ENCODE measurements at places on chromosomes 6 and 20.

- no peak for DNase-seq
Measured at GRCh38 chr6:44000164-44000842, 126.9 kb downstream of the MRPL14 start.

DNA sequence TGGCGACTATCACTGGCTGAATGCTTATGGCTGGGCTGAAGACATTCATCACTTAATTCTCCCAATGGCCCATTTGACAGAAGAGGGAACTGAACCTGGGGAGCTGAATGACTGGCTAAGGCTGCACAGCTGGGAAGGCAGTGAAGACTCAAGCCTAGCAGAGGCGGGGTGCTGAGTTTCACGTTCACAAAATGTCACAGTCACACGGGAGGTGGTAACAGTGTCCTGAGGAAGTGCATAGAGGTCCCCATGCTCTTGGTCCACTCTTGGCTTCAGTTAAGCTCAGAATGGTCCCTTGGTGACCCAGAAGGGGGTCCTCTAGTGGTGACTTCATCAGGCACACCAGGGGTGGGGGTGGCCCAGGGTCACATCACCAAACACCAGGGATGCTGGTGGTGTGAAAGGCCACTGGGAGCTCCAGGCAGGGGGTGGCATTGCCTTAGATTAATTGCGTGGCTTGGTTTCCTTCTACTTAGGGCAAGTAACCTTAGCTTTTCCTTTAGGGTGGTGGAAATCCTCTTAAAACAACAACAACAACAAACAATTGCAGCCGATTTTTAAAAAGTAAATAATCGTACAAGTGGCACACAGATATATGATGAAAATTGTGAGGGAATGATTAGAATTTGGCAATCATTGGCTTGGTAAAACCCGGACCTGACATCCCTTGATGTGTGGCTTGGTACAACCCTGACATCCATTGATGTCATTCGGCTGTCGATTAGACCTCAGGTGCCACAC, 45.0 kb downstream of the SULF2 start:
- DNase-seq: no peak

DNA sequence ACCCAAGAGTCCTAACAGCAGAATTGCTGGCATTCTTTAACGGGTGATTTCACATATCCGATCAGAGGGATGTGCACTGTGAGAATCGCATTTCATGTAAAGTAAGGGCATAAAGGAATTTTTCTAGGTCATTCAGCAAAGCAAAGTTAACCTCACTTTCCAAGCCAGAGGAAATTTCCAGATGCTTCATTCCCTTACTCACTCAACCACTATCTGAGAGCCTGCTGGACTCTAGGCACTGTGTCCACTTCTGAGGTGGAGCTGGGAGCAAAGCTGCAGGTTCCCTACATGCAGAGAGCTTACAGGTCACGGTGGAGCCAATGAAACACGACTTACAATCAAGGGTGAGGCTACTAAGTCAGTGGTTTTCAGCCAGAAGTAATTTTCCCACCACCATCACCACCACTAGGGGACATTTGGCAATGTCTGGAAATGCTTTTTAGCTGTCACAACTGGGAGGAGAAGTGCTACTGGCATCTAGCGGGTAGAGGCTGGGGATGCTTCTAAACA, 34.5 kb upstream of the TSHZ2 start:
- no peak for DNase-seq

DNA sequence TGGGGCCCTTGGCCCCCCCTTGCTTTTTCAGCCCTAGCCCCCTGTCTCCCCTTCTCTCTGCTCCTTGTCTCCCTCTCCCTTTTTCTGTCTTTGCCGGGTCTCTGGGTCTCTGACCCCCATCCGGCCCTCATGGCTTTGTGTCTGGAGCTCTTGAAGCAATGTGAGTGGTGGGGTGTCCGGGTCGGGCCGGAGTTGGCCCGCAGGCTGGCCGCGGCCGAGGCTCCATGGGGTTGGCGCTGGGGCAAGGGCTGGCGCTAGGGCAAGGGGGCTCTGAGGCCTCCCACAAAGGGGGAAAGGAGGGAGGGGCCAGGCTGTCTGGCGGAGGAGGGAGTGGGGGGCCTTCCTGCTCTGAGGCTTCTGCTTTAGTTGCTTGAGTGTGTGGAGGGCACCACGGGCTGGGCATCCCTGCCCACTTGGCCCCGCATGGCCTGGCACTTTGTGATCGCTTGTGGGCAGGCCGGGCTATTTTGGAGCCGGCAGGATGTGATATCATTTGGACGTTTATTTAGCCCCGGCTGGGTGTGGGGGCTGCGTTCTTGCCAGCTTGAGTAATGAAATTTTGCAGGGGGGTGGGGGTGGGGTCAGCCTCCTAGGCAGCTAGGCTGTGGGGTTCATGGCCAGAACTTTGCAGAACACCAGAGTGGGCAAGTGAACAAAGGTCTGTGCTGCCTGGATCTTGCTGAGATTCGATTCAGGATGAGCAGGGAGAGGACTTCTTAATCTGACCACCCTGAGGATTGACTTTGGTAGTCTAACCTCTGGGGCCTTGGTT, 78.7 kb upstream of the MYL9 start:
- DNase-seq: no peak

DNA sequence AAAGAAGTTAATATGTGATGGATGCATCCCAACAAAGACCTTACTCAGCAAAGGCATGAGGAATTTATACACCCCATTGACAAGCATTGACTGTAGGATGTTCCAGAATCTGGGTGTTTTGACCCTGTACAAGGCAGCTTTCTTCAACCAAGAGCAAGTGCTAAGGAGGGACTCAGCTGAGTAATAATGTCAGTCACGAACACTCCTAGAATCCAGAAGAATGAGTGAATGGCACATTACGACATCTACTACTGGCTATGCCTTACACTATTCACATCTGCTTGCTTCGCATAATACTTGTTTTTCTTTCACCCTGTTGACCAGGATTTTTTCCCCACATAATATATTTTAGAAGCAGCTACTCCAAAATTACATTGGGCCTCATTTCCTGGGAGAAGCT, 42.5 kb upstream of the VGLL2 start:
- DNase-seq: no peak

- DNase-seq: no peak
Measured at GRCh38 chr20:58466095-58466708, 49.0 kb downstream of the APCDD1L start.
